ENCODE measurements at places on chromosomes 5 and 9.

DNA sequence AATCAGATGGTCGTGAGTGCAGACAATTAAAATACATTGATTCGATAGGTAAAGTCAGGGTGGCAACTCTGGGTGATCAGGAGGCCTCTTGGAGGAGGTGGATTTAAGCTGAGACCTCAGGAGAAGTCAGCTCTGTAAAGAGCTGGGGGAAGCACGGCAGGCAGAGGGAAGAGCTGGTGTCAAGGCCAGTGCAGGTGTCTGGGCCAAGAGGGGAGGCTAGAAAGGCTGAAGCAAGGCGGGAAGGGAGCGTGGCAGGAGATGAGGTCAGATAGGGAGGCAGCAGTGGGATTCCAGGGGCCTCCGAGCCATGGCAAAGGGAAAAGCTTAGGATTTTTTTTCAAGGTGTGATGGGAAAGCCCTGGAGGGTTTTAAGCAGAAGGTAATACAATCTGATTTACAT lies 178.7 kb downstream of the FSTL4 start:
- DNase-seq, result no peak

- no peak for DNase-seq
Observed at GRCh38 chr5:143674469-143674786, 137.5 kb upstream of the HMHB1 start.

GRCh38 chr5:159123700-159124099 lies 24.0 kb upstream of the EBF1 start:
- DNase-seq, result no peak

DNA sequence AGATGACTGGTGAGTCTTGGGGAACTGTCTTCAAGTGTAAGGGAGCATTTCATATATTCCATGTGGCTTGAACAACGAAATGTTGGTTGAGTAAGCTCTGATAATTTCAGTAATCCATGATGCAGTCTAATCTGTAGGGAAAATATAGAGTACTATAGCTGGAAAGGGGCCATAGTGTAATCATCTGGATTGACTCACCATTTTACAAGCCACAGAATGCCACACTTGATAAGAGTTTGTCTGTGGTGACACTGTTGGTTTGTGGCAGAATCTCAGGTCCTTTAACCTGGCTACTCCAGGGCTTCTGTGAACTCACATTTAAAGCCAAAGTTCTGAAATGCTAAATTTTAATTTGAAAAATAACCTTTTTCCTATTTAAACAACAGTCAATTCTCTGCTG lies 16.3 kb upstream of the MAML1 start:
- no peak for DNase-seq

DNA sequence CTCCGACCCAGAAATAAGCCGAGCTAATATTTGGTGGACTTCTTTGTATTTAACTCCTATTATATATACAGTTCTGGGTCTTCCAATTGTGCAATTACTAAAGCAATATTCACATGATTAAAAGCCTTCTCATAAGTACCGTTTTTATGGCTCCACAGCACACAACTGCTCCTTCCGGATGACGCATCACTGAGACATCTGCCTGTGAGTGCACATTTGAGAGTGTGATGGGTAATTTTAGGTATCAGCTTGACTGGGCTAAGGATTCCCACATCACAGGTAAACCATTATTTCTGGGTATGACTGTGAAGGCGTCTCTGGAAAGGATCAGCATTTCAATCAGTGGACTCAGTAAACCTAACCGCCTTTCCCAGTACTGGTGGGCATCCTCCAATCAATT lies 77.5 kb upstream of the SYK start:
- DNase-seq, result no peak

- no peak for DNase-seq
Observed at GRCh38 chr5:8366266-8366665, 497.3 kb downstream of the MTRR start.

DNA sequence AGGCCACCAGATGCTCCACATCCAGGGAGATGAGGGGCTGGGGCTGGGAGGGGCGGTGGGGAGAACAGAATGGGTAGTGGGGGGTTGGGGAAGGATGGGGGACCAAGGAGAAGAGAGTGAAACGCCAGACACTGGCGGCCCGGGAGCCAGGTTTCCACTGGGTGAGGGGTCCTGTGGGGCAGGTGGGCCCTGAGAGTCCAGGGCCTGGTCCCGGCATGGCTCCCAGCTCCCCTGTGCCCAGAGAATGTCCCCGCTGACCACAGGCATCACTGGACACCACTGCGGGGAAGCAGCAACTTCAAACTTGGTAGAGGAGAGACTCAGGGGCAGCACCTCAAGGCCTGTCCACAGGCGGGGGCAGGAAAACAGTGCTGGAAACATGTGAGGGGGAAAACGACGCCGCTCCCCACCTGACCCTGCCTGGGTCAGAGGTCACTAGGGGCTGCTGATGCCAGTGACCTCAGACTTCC lies 13.2 kb downstream of the NINJ1 start:
- DNase-seq, result no peak

DNA sequence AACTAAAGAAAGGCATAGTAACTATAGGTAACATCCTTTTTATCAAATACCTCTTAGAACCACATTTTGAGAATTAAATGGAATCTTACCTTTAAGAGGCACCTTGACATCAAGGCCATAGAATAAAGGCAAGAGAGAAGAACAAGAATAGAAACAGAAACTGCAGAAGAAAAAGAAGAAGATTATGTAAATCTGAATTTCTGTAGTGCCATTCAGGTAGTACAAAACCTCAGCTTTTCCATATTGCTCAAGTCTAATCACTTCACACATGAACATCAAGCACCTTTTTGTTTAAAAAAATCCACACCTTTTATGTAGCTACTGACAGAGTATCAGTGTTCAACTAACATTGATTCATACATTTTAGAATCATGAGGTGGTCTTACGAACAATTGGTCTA lies 91.8 kb upstream of the DPYSL3 start:
- DNase-seq, result no peak

- DNase-seq, result no peak
Observed at GRCh38 chr5:132479111-132479951, 11.2 kb downstream of the IRF1 start.

DNA sequence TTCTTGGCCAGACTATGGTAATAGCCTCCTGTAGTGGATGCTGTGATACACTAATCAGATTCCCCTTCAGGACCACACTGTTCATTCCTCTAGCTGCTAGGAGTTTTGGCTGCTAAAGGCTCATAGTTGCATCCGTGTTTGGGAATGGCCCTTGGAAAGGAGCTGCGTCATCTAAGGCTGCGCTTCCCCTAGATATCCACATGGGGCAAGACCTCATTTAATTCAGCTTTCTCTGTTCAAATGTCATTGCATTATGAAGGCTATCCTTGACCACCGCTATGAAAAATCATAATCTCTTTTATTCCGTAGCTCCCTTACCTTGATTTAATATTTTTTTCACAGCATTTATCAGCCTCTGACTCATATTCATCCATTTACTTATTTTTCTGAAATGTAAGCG lies 258.3 kb upstream of the NR4A3 start:
- no peak for DNase-seq

- DNase-seq, result no peak
Observed at GRCh38 chr5:67214707-67215447, 18.3 kb upstream of the CD180 start.

DNA sequence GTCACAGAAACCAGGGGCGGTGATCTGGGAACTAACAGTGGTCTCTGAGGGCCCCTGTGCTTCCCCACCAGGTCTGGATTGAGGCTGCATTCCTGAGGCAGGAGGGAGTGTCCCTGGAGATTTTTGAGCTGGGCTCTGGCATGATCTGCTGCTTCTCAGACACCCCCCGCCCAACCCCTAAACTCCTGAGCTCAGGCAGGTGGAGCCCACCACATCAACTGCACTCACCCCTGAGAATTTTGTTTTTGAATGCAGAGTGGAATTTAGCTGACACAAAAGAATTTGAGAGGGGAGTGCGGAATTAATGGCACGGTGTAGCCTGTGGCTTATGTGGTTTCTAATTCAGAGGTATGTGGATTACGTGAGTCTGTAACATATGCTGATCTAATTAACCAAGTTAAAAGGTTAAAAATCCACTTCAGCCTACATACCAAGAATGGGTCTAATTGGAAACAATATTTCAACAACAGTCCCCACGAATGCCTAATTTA lies 23.9 kb upstream of the CTSL start:
- DNase-seq, result no peak

- DNase-seq, result no peak
Observed at GRCh38 chr9:10250219-10250618, 362.6 kb downstream of the PTPRD start.

- DNase-seq, result peak; percentile 64
Observed at GRCh38 chr9:136943291-136944211, 987 bp downstream of the FBXW5 start.

DNA sequence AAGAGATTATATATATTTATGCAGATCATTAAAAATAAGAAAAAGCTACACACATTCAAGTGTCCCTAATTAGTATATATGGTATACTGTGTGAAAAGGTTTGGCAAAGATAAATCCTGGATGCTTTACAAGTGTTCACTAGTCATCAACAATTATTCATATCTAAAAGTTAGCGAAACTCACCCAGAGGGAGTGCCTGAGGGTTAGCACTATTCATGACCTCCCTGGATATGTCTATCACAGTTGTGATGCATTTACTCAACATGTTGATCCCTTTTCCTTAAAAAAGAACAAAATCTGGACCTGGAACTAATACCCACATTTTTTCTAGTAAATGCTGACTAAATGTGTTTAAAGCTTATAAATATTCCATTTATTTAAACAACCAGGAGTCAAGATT lies 273.0 kb upstream of the SMC2 start:
- DNase-seq, result no peak

- no peak for DNase-seq
Observed at GRCh38 chr9:69502671-69503301, 169.4 kb downstream of the APBA1 start.

- DNase-seq, result no peak
Observed at GRCh38 chr5:32413466-32414263, 30.9 kb downstream of the ZFR start.

DNA sequence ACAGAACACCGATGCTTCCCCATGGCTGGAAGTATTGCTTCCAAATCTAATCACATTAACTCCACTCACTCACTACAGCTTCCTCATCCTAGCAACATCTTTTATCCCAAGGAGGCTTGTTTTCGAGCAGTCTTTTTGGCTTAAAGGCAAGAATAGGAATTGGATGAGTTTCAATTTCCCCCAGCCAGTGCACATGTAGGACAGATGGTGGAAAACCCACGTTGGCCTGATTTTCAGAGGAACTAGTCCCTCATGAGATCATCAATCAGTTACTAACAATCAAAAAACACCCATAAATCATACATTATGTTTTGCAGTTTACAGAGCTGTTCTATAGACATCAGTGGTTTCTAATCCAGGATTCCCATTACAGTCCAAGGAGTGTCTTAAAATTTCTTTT lies 48.5 kb upstream of the AGXT2 start:
- DNase-seq, result no peak

DNA sequence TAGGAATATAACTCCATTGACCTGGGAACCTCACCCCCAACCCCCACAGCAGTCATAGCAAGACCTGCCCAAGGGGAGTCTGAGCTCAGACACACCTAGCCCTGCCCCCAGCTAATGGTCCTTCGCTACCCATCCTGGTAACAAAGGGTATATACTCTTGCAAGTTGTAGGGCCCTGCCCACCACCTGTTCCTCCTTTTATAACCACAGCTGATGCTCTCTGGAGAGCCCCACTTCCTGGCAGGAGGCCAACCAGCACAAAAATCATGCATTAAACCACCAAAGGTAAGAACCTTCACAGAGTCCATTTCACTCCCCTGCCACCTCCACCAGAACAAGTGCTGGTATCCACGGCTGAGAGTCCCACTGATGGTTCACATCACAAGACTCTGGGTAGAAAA lies 1195.3 kb upstream of the SEMA6A start:
- no peak for DNase-seq

GRCh38 chr5:77302653-77303052 lies 92.2 kb downstream of the PDE8B start:
- no peak for DNase-seq

DNA sequence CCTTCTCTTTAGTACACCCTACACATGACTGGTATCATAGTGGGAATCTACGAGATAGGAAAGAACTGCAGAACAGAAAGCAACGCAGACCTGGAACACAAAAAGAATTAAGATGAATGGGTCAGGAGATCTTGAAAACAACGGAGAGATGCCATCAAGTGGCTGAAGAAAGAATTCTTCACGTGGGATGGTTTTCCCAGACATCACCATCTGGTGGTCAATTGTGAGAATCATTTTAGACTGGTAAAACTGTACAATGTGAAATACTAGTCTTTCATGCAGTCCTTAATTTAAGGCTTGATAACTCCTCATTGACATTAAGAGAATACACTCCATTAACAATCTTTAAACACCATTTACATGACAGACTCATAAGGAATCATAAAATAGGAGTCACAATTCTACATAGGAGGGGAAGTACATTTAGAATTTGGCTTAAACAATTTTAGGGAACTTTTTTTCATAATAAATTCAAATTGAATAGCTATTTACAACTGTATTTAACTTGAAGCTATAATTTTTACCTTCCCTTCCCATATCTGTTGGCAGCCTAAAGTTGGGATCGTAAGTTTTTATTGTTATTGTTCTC lies 128.4 kb upstream of the TRPM3 start:
- no peak for DNase-seq

DNA sequence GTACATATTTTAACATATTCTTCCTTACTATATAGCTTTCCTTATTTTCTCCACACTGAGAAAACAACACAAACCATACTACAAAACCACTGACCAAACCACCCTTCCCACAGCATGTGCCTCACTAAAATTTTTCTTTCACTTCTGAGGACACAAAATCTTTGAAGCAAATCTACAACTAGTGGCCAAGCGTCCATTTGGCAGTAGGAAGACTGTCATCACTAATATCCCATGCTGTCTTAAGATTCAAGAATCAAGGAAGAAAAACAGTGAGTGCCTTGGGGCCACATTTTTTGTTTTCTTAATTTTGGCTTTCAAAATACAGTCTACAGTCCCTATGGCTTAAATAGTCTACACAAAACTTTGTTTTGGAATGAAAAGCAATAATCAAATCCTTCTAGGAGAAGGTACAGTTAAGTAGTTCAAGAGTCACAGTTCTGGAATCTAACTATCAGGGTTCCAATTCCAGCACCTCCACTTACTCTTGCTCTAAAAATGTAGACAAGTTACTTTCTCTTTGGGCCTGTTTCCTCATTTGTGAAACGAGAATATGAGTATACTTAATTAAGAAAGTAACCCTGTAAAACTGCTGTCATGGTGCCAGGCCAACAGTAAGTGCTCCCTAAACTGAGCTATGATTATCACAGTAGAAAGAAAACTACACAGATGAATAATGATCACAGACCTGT lies 227.9 kb downstream of the BNC2 start:
- no peak for DNase-seq

- no peak for DNase-seq
Observed at GRCh38 chr5:142727735-142728047, 41.8 kb upstream of the FGF1 start.

DNA sequence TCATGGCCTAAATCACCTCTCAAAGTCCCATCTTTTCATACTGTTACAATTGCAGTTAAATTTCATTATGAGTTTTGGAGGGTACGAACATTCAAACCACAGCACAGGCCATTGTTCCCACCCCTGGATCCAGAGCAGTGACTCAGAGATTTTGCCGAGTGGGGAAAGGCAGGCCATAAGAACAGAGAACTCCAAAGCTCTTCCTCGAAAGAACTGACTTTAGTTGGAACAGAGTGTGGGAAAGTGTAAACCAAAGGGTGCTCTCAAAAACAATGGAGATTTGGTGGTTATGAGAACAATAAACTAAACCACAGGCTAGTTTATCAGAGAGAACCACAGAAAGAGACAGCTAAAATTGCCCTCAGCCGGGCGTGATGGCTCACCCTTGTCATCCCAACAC lies 19.4 kb upstream of the GRPEL2 start:
- no peak for DNase-seq
